ENCODE measurements at places on chromosomes 12 and 14.

DNA sequence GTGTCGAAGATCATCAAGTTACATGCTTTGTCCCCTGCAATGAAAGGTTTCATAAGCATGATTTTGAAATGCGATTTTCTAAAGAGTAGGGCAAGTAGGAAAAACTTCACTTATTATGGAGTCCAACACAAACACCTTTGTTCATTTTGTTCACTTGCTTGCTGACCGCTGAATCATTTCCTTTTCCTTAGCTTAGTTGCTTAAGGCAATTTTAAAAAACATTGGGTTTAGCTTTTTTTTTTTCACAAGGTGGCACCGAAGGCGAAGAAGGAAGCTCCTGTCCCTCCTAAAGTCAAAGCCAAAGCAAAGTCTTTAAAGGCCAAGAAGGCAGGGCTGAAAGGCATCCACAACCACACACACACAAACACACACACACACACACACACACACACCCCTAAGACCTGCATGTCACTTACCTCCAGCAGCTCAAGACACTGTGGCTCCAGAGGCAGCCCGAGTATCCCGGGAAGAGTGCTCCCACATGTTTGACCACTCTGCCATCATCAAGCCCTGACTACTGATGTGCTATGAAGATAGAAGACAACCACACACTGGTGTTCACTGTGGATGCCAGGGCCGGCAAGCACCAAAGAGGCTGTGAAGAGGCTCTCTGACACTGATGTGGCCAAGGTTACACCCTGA lies 11.4 kb downstream of the MANSC1 start:
- no peak for DNase-seq

DNA sequence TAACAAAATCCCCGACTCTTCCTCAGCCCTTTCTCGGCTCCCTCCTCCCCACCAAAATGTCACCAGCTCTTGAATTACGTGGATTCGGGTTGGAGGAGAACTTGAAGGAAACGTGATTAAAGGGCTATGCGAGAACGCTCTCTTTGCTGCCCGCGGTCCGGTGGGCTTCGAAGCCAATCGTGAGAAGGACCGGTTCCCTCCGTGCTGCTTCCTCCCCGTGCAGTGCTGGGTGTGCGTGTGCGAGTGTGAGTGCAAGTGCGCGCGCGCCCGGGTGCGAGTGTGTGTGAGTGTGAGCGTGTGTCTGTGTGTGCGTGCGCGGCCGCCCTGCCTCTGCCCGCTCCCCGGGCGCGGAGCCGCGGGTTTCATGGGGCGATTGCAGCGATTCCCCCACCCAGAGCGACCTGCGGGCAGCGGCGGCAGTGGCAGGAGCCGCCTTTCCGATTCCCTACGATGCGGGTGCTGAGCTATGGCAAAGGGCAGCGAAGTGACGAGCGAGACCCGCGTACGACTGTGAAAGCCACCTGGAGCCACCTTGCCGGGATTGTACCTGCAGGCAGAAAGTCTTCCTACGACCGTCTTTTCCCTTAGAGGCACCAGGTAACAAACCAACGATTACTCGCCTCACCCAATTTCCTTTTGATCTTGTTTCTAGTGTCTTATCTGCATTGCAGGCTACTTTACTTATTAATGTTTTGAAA lies 1.4 kb downstream of the LRFN5 start:
- no peak for DNase-seq

DNA sequence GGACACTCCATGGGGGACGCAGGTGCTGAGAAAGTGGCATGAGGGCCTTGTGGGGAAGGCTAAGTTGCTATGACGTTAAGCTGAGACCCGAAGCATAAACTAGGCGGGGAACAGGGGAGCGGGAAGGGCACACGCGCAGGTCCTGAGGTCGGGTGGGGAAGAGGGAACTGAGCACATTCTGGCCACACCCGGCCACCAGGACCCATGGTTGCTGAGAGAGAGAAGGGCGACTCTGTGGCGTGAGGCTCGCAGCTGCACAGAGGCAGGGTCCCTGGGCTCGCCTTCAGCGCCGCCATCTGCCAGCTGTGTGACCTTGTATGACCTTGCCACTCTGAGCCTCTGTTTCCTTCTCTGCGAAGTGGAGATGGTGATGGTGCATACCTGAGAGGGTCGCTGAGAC lies 182.5 kb downstream of the PHETA1 start:
- no peak for DNase-seq

GRCh38 chr12:11897923-11898322 lies 172.8 kb upstream of the BCL2L14 start:
- DNase-seq, result no peak

DNA sequence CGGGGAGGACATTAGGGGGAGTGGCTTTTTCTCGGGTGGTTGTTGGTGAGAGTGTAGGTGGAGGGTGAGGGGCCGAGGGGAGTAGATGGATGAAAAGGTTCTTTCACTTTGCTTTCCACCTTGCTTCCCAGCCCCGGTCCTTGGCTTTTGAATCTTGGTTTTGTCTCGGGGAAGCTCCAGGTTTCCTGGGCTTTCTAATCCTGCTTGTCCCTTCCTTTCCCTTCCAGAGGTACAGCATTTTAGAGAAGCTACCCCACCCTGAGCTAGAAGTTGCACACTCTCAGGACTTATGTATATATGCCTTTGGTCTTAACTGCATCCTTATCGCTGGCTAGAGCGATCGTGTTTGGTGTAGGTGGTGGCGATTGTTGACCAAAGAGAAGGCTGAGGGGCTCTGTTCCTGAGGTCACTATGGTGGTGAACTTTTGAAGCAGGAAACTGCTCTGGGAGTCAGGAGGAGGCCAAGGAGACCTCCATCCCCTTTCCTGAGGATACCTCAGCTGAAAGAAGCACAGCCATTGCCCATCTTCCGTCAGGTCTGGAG lies 862 bp downstream of the PIP4K2C start:
- DNase-seq, result no peak

- no peak for DNase-seq
Observed at GRCh38 chr12:49036029-49036428, 17.5 kb upstream of the PRKAG1 start.

- no peak for DNase-seq
Observed at GRCh38 chr12:97312570-97313135, 150.0 kb upstream of the RMST start.

GRCh38 chr12:58980768-58981167 lies 60.5 kb upstream of the LRIG3 start:
- no peak for DNase-seq

GRCh38 chr12:104280717-104281458 lies 22.7 kb upstream of the EID3 start:
- DNase-seq, result no peak

DNA sequence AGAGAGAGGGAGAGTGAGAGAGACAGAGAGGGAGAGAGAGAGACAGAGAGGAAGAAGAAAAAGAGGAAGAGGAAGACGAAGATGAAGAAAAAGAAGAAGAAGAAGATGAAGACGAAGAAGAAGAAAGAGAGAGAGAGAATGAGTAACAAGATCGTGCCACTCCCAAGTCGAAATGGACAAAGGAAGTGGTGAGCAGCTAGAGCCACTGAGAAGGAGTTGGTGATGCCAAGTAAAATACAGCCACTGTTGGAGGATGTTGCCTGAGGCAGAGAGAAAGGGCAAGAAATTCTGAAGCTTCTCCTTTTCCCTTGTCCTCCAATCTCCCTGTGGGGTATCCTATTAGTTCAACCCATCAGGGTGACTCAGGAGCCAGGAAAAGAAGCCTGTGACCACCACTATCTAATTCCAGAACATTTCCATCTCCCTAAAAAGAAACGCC lies 12.5 kb upstream of the ANAPC5 start:
- no peak for DNase-seq

DNA sequence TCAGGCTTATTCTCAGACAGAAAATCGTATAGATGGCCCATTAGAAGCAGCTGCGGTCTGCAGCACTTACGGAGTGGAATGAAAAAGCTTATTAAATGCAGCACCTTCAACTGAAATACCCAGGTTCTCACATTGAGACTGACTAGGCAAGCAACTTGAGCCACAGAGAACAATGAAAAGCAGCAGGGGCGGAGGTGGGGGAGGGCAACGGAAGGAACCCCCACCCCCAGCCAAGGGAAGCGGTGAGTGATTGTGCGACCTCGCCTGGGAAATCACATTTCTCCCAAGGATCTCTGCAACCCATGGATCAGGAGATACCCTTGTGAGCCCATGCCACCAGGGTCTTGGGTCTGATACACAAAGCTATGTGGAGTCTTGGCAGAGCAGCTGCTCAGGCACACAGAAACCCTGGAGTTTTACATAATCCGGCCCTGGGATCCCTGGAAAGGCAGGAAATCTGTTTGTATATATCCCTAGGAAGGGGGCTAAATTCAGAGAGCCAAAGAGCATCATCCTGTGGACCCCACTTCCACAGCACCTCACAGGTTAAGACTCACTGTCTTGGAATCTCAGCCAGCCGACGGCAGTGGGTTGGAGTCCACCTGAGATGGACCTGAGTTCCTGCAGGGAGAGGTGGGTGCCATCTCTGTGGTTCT lies 38.1 kb downstream of the PZP start:
- no peak for DNase-seq

DNA sequence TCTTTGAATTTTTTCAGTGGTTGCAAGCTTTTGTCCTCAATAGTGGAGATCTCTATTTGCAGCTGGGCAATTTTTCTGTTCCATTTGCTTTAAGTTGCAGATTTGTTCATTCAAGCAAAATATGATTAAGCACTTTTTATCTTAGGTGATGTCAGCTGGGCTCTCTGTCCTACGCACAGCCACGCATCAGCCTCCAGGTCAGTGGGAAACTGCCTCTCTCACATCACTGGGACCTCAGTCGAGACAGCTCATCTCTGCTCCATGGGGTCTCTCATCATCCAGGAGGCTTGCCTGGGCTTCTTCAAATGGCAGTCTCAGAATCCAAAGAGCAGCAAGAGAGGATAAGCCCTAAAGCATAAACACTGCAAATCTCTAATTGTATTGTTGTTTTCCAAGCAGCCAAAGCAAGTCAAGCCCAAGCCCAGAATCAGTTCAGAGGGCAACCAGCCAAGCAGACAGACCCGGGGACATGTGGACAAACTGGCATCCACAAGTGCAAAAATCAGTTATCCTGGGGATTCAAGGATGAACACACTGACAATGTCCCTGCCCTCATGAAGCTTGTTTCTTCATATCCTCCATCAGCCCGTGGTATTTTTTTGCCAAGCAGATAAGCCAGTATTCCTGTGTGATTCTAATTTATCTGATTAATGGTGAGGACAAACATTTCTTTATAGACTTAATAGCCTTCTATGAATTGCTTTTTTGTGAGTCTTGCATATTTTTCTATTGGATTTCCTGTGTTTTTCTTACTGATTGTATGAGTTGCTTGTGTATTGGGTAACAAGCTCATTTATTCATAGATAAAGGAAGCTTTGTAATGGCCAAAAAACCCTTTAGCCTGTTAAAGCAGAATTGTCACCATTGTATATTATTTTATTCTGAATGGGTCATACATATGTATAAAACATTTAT lies 262.5 kb downstream of the GXYLT1 start:
- DNase-seq, result no peak

DNA sequence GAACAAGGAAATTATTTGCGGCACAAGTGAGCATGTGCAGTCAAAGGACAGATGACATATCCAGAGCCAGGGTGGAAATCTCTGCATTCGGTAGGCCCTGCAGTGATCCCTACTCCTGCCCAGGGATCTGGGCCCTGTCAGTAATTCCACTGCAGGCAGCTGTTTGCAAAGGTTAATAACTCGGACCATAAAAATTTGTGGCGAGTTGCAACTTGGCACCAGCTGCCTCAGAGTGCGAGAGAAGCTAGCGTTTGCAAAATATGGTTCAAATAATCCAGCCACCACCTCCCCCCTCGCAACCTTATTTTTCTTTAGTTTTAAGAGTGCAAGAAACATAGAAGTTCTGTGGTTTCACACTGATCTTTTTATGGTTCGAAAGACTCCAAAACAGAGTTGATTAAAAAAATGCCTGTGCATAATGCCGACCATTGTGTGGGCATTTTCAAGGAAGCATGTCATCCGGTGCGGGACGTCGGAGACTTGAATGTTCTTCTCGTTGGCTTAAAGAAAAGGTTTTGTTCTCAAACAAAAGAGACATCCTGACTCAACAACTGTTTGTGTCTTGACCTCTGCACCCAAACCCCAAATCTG lies 224.5 kb downstream of the BCL11B start:
- DNase-seq, result no peak

GRCh38 chr12:127389923-127390322 lies 877.0 kb upstream of the TMEM132C start:
- DNase-seq, result no peak

DNA sequence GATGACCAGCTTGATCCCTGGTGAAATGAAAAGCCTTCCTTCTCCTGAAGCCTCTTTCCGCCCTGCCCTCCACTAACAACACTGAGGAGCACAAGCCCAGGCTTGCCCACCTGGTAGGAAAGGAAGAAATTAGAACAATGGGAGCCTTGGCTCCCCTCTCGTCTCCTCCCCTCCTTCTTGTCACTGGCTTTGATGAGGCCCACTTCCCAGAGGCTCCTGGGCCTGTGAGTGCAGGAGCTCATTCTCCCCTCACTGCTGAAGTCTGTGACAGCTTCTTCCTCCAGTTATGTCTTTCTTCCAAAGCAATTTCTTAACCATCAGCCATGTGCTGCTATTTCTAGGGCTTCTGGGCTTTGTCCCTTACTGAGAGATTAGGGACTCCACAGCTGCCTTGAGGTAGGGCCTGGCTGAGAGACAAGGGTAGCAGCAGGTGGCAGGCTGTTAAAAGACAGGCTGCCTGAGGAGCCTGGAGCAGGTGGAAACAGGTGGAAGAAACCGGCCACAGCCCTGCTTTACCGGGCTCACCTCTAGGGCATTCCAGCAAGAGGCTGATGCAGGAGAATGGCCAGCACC lies 53.6 kb upstream of the SRSF5 start:
- DNase-seq, result no peak

- no peak for DNase-seq
Observed at GRCh38 chr14:78764240-78764639, 594.1 kb downstream of the NRXN3 start.

GRCh38 chr12:33587354-33587753 lies 147.7 kb upstream of the SYT10 start:
- DNase-seq, result no peak

GRCh38 chr12:15899282-15899870 lies 11.8 kb upstream of the DERA start:
- DNase-seq, result no peak

GRCh38 chr12:105980533-105980932 lies 158.2 kb downstream of the NUAK1 start:
- DNase-seq, result no peak

GRCh38 chr12:82682851-82683261 lies 3.9 kb upstream of the TMTC2 start:
- DNase-seq, result no peak

DNA sequence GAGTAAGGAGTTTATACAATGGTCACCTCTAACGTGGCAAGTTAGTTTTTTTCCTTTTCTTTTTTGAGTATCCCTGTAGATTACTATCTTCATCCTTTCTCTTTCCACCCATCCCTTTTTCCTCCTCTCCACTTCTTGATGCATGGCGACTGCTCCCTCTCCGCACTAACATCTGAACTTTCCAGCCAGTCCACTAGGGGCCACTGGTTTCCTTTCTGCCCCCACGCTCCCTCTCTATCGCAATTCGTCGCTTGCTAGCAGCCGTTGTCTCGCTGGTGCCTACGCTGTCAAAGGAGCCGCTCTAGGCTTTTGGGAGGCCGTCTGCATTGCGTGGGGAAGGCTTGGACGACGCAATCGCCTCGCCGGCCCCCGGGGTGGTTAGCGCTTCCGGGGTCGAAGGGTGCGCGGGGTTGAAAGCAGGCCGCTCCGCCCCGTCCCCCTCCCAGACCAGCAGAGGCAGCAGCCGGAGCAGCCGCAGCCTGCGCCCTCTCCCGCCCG lies at the start of gene PCBP2:
PCBP2 (plus strand) TSS at position 442 of the 498 bp plus-strand sequence. CDS start 2,699 bp downstream, outside the sequence.
- peak; percentile 98 for DNase-seq
